ENCODE measurements at places on chromosomes 3 and 15. TPM values are rescaled to one million over a fixed set of nuclear protein-coding genes. Genes with fewer than 3 reads are reported as not detected.

DNA sequence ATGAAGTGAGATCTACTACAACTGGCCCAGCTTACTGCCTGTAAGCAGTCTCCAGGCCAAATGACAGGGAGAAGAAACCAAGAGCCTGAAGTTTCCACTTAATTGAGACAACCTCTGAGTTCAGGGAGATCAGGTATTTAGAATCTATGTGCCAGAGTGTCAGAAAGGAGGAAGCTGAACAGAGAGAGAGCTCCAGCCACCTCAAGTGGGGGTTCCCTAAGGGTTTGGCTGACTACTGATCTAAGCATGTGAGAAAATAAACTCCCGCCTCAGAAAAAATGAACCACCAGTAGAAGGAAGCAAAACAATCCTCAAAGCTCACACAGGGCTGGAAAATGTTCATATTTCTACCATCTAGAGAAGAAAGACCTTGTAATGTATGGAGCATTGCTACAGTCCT is 25.0 kb downstream of the ADAM10 start:
- no peak for DNase-seq

GRCh38 chr15:101500865-101501551 is 11.5 kb upstream of the PCSK6 start:
- DNase-seq = no peak

- no peak for DNase-seq
These were observed 135.0 kb downstream of the LRRK1 start for GRCh38 chr15:101054116-101054515.

DNA sequence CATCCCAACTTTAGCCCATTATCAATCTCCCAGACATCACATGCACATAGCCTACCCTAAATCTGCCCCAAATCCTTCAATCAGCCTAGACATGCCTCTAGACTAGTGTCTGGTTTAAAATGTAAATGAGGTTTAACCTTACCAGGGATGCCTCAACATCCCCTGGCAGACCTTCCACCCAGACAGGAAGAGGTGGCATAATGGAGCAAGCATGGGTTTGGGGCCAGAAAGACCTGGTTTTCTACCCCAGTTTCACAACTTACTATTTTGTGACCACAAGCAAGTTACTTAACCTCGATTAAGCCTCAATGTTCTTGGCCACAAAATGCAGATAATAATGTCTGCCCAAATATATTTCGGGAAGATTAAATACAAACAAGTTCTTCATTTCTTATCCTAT is 28.3 kb upstream of the THBS1 start:
- DNase-seq = no peak

DNA sequence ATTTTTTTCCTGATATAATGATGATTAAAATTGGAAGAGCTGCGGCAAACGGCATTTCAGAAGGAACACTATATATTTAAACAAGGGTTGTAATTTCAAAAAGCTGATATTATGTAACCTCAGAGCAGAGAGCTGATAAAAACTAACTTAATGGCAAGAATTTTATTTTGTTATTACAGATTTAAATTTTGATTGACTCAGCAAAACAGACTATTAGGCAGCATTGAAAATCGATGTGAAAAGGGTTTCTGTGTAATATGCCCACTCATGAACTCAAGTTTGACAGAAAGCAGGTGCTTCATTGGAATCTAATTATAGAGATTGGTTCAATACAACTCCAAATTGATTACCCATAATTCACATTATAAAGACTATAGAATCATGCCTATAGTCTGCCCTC is 24.9 kb upstream of the LRIG1 start:
- no peak for DNase-seq

DNA sequence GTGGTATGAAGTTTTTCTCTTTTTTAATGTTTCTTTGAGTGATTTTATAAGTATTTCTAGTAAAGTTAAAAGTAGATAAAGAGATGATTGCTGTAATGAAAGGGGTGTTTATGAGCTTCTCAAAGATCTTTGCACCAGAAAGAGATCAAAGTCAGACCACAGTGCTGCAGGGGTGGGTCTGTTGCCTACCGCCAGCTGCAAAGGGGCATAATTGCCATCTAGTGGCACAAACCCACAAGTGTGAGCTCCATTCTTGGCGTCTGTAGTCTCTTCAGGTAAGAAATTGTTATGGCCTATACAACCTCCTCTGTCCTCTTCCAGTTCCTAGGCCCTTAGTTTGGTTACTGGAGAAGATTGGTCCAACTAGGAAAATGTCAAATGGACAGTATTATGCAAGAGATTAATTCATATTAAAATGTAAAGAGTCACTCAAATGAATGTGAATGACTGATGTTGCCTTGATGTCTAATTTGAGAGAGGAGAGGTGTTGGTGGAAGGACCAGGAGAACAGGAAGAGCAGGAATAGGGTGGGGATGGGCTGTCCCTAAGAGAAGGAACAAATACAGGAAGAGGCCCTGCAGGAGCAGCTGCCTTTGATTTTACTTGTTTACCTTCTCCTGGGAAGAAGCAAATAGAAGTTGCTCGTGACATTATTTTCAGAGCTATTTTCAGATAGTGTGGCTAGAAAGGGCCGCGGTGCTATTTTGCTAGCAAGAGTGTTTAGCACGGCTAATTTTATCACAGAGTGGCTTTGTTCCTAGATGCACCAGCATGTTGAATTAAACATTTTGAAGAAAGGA is 53.0 kb upstream of the GSK3B start:
- no peak for DNase-seq

- DNase-seq = no peak
These were observed 59.6 kb upstream of the P3H2 start for GRCh38 chr3:190180268-190180667.

GRCh38 chr3:141255846-141256261 is 24.2 kb downstream of the PXYLP1 start:
- DNase-seq = no peak

GRCh38 chr15:52181938-52182780 is 9.0 kb downstream of the GNB5 start:
- DNase-seq = no peak

DNA sequence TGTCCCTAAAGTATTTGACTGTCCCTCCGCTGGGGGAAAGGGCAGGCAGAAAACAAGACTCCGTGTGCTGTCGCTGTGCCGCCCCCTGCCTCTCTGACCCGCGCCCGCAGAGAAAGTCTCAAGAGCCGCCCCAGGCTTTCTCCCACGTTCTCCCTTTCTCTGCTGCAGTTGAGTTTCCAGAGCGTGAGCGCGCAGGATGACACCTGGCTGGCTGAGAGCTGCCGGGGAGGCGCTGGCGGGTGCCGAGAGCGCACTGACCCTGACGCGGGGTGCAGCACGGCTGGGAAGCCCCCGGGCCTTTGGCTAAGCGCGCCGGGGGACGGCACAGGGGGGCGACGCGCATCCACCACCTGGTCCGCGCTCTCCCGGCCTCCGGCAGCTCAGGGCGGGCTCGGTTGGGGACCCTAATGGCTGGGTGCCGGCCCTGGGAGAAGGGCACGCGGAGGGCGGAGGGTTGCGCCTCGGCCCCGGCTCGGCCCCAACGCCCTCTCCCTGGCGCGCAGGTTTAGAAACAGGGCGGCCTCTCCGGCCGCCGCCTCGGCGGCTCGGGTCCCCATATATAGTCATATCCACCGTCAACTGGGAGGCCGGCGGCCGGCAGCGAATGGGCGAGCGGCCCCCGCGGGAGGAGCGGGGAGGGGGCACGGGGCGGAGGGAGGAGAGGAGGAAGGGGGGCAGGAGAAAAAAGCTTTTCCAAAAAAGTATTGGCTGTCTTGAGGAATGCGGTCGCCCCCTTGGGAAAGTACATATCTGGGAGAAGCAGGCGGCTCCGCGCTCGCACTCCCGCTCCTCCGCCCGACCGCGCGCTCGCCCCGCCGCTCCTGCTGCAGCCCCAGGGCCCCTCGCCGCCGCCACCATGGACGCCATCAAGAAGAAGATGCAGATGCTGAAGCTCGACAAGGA is at the start of gene TPM1:
Gene TPM1 (plus strand): TSS at position 774 of the 903 bp plus-strand sequence. CDS start 83 bp downstream, at position 857.
- DNase-seq = no peak

GATA2 gene
- polyA plus RNA-seq = 28.4 TPM

CCDC39 gene
- polyA plus RNA-seq = 5.4 TPM

ISLR2 gene
- 0.54 TPM for polyA plus RNA-seq

PKM gene
- polyA plus RNA-seq = 681 TPM

HCN4 gene
- polyA plus RNA-seq = 0.93 TPM

CHRNA3 gene
- 1.3 TPM for polyA plus RNA-seq
